WTC11 (cell line): ENCODE measurements at places on chromosomes 1 and 21. TPM values are rescaled to one million over a fixed set of nuclear protein-coding genes. Genes with fewer than 3 reads are reported as not detected.

- DNase-seq: no peak
- no peaks in the 10 kb centered on the region for H3K36me3 ChIP-seq
- H3K27ac ChIP-seq: peak overlapping the region; percentile 24
- peaks cover 12% of the 10 kb centered on the region for H3K27me3 ChIP-seq
- H3K4me3 ChIP-seq: no peak overlapping the region
- H3K4me1 ChIP-seq: peaks cover 36% of the 10 kb centered on the region
Measured at GRCh38 chr1:24294716-24295371, 24.3 kb upstream of the GRHL3 start.

GRCh38 chr21:33496345-33496744 is 4.8 kb upstream of the DNAJC28 start:
- peaks cover 20% of the 10 kb centered on the region for H3K4me1 ChIP-seq
- H3K36me3 ChIP-seq: no peaks in the 10 kb centered on the region
- peaks cover 3% of the 10 kb centered on the region; the same call in 1 of the 2 replicates for H3K27me3 ChIP-seq
- H3K4me3 ChIP-seq: no peak overlapping the region
- peak overlapping the region; percentile 12; the same call in 1 of the 2 replicates for H3K27ac ChIP-seq
- DNase-seq: no peak

DNA sequence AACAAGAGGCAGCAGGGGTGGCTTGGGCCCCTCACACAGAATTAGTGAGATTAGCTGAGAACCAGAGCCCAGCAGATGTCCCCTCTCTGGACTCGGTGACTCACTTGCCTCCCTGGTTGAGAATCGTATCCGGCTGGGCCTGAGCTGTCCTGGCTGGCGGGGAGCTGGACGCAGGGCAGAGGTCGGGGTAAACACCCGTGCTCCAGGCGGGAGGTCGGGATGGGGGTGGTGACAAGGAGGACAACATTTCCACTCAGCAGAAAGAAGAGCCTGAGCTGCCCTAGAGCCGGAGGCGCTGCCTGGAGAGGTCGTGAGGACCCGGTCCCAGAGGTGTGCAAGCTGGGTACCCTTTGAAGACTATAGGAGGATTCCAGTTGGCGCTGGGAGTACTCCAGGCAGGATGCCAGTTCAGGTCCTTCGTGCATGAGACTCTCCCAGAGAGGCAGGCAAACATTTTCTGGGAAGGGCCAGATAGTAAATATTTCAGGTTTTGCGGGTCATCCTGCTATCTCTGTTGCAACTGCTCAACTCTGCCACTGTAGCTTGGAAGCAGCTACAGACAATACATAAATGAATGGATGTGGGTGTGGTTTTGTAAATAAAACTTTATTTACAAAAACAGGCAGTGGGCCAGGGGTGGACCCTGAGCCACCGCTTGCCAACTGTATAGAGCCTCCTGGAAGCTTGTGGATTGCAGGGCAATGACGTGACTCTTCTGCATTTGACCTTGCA is 116.8 kb upstream of the WNT4 start:
- no peak overlapping the region for H3K4me3 ChIP-seq
- peaks cover 53% of the 10 kb centered on the region for H3K4me1 ChIP-seq
- H3K27ac ChIP-seq: no peak overlapping the region
- H3K36me3 ChIP-seq: no peaks in the 10 kb centered on the region
- H3K27me3 ChIP-seq: no peaks in the 10 kb centered on the region; the same call in 1 of the 2 replicates

DNA sequence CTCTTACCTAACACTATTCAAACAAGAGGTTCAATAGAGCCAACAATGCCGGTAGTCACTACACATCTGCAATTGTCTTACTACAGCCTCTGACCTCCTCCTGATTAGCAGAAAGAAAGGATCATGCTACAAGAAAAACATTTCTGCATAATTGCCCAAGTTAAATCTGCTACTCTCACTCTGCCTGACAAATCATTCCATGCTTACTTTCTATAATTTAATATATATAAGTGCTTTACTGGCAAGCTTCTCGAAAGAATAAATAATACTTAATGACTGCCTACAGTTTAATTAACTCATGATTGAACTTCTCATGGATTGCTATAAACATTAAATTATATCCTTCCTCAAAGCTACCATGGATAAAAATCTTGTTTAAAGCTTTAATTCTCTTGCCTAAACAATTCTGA is 156.0 kb downstream of the SLC45A1 start:
- no peak for DNase-seq
- H3K27me3 ChIP-seq: no peaks in the 10 kb centered on the region
- peaks cover 3% of the 10 kb centered on the region; the same call in 1 of the 2 replicates for H3K36me3 ChIP-seq
- peaks cover 57% of the 10 kb centered on the region for H3K4me1 ChIP-seq
- no peak overlapping the region for H3K27ac ChIP-seq

PCBP3 gene
- total RNA-seq: 8.5 to 14.0 TPM (median 11.8 TPM) in 3 replicates

SH2D2A gene
- total RNA-seq: 4.9 to 6.9 TPM (median 6.6 TPM) in 3 replicates
